NCI-H510A (cell line): ENCODE measurements at places on chromosomes 6 and 20.

GRCh38 chr6:170142559-170142958 is 148.3 kb downstream of the DLL1 start:
- DNase-seq = no peak

DNA sequence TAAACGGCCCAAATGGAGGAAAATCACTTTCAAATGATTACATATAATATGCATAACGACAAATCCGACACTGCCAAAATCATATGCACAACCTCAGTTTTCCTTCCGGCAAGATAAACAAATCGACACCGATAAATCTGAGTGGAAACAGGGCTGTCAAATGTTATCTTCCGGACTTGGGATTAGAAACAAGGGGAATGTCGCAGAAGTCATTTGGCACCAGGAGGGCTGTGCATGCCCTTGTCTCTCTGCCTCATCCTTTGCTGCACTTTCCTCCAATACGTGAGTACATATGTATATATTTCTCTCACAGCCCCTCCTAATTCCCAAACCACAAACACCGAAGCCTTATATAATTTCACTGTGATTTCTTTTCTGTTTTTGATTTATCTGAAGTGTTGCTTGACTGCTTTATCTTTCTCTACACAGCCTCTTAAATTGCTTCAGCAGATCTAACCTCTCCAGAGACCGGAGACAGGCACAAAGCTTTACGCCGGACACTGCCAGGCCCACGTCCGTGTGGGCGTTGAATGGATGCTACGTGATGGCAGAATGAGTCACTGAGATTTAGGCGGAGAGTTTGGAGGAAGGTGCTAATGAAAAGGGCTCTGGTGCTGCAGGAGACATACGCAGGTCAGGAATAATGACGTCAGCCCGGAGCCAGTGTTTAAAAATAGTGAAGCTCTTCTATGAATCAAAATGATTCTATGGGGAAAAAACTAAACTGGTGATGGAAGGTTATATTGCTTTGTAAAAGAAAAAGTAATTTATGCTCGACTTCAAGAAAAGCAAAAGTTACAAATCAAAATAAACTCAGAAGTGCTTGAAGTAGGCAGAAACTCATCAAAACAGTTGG is 21.0 kb upstream of the PRELID3B start:
- DNase-seq = no peak

- DNase-seq = no peak
Measured at GRCh38 chr6:49949062-49949461, 14.9 kb downstream of the DEFB114 start.

DNA sequence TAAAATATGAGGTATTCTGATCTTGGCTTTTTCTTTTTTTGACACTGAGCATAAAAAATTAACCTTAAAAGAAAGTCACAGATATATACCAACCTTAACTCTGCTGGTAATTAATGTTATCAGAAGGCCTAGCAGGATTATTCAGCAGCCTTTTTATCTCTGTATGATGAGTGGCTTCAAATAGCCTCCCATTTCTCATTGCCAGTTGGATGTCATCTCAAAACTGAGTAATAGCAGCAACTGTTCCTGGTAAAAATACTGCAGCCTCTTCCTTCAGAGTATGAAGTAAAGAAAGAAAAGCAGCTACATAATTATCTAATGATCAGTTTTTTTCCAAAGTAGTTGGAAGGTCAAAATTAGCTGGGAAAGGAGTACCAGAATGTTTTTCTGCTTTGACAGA is 24.9 kb upstream of the HDGFL1 start:
- no peak for DNase-seq

- DNase-seq = no peak
Measured at GRCh38 chr20:54456423-54456822, 19.0 kb upstream of the DOK5 start.

DNA sequence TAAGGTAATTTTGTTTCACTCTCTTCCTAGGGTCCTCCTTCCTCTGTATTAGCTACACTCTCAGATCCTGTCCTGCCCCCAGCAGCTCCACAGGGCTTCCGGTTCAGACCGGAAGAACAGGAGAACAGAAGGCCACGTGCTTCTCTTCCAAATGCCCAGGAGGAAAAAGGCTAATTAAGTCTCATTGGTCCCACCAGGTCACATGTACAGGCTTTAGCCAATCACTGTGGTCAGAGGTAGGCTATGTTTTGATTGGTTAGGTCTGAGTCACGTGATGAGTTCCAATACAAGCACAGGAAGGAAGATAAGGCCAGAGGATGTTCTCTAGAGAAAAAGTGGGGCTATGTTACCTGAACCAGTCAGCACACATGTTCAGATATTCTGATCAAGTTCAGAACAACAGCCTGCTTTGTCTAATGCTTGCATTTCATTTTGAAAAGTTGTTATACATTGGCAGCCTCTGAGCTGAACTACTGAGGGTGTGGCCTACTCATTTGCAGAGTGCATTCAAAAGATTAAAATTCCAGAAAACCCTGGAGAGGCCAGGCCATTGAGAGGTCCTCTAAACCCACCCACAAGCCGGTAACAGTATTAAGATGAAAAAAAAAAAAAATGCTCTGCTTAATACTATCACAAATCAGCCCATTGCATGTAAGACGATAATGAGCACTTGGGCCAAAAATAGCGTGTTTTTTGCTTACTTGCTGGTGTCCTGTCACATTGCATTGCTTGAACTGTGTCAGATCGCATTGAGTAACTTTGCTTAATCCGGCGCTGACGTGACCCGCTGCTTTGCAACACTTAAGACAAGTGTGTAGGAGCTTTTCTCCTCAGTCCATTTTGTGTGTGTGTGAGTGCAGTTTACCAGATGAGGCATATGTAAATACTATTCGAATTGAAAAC is 170.3 kb downstream of the TSHZ2 start:
- no peak for DNase-seq

- no peak for DNase-seq
Measured at GRCh38 chr6:12163149-12163548, 127.0 kb upstream of the EDN1 start.

DNA sequence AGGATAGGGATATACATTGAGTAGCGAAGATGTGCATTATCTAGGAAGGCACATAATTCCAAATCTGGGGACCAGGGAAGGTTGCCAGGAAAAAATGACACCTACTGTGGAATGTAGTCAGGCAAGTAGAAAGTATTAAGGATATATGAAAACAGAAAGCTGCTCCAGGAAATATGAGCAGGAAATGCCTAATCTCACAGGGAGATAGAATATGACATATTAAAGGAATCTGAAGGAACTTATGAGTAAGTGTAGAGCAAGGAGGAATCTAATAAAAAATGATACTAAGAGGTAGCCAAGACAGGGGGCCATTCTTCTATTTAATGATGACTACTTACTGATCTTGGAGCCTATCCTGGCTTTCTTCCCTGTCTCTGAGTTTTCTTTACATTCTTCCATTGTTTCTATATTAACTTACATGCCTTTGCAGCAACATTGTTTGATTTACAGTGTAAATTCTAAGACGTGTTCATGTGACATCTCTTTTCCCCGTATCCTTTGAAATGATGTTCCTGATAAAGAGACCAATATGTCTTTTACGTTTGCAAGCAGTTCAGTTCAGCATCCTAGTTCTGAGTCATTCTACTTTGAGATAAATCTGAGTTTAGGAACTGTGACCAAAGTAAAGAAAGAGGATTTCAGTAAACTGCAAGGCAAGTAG is 58.6 kb downstream of the TINAG start:
- DNase-seq = no peak

DNA sequence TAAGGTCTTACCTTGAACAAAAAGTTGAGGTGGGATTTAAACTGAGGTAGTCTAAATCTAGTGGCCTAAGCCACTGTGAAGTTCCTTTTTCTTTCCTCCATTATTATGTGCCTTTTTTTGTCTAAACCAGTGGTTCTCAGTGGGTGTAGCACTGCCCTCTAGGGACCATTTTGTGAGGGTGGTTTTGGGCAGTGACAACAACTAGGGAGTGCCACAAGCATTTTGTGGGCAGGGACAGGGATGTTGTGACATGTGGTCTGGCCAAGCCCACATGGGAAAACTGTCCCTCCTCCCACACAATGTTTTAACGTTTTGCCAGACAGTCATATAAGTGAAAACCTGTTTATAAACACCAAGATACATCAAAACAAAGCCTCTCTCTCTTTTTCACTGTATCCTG is 899.4 kb upstream of the FLRT3 start:
- no peak for DNase-seq

DNA sequence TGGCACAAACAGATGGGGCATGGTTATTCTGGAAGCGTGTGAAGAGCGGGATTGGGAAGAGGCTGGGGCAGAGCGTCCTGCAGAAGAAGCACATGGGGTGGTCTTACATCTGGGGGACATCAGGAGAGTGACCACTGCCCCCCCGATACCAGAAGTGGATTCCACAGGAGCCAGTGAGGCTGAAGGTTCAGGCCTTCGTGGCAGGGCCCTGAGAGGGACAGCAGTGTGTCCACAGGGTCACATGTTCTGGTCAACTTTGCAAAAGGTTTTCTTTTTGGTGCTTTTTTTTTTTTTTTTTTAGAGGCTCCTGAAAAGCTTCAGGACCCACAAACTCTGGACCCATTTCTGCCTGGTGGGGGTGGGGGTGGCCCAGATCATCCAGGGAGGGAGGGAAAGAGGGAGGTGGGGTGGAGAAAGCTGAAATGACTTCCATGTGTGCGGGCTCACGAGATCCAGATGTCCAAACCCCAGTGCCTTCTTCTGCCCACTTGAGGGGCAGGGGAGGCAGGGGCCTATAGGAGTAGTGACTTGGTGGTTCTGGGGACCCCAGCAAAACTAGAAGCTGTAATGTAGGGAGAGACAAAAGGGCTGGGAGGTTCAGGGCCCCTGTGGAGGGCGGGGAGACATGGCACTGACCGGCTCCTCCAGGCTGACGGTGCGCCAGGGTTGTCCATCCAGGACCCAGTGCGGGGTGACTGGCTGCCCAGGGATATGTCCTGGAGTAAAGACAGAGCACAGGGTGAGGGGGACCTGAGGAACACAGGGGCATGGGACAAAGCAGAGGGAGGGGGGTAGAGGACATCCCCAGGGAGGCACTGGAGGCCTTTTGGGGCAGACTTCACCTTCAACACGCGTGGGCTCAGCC is 2.7 kb downstream of the ADAM33 start:
- no peak for DNase-seq

GRCh38 chr20:3613821-3614440 is 49.3 kb downstream of the GFRA4 start:
- DNase-seq = no peak

- DNase-seq = no peak
Measured at GRCh38 chr6:1052262-1052661, 259.6 kb upstream of the FOXQ1 start.

- DNase-seq = no peak
Measured at GRCh38 chr6:134676307-134677281, 273.3 kb downstream of the ALDH8A1 start.

GRCh38 chr20:50837532-50838321 is 42.9 kb downstream of the BCAS4 start:
- DNase-seq = no peak

DNA sequence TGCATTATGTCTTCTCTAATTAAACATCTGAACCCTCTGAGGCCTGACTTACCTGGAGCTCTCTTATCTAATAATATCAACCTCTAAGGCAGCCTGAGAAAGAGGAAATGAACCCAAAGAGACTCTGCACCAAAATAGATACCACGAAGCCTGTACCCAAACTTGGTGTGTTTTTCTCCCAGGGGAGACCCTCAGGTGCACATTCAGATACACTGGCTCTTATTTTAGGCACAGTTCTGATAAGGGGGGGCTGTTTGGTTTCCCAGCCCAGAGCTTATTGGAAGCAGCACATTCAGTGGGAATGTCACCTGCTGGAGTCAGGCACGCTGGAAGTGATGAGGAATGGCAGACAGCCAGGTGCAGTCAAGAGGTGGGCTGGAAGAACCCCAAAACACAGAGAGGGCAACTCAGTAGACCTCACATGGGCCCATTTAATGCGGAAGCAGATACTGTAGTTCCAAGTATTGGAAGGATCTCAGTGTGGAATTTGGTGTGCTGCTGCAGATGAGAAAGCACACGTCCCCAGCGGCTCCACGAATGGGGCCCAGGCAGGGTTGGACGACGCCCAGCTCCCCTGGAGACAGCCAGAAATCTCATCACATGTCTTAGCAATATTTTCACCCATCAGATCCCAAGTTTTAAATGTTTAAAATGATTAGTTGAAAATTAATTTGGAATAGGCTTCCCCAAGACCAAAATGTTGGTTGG is 9.7 kb upstream of the CCR6 start:
- DNase-seq = no peak

DNA sequence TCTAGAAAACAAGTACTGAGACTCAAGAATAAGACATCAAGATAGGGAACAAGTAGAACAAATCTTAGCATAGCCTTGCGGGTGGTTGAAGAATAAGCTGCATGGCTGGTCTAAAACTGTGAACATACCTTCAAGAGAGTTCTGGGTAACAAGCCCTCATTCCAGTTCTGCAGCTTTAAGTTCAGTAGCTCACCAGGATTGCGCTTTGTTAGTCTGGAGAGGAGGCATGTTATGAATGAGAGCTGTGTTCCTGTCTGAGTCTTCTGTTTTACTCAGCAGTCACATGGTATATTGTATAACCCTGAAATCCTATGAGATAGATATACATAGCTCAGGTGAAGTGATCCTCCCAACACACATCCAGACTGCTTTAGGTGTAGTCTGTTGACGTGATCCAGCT is 406.6 kb upstream of the IRAK1BP1 start:
- no peak for DNase-seq

GRCh38 chr20:19074828-19075516 is 137.5 kb upstream of the SLC24A3 start:
- DNase-seq = peak; percentile 45

GRCh38 chr6:142854589-142855488 is 90.1 kb downstream of the HIVEP2 start:
- DNase-seq = no peak

- DNase-seq = no peak
Measured at GRCh38 chr6:113805173-113805790, 51.9 kb upstream of the MARCKS start.

DNA sequence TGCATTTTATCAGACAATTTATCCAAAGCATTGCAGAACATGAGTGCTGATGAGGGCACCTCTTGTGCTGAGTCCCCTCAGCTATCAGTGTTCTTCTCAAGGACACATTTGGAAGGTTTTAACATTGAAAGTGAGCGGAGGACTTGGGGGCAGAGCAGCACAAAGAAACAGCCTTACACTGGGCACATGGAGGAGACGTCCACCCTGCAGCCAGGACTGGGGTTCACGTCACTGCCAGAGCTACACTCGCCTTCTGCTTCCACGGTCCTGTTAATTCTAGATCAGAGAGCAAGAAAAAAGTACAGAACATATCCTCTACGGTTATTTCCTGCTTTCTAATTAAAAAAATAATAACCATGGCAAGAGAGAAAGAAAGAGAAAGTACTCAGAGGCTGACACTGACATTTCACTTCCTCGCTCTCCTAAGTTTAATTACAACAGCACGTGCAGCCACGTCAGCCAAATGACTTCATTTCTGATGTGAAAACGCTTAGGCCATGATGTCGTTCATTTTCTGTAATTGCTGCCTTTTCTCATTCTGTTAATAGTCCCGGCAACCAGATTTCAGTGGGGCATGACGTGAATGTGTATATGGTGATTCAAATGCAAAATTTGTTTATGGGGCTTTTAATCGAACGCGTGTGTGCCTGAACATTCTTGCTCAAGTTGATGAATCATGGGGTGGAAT is 5.1 kb downstream of the PRND start:
- DNase-seq = no peak

GRCh38 chr20:3614466-3614865 is 48.7 kb downstream of the GFRA4 start:
- DNase-seq = no peak

- no peak for DNase-seq
Measured at GRCh38 chr6:49632727-49633126, 3.9 kb downstream of the RHAG start.
